ENCODE measurements at places on chromosomes 11 and 22. TPM values are rescaled to one million over a fixed set of nuclear protein-coding genes. Genes with fewer than 3 reads are reported as not detected.

SCUBE2 gene
- 22.0 TPM for total RNA-seq

VPS51 gene
- 116 TPM for total RNA-seq

OR6A2 gene
- total RNA-seq = 0.06 TPM

ANGPTL5 gene
- total RNA-seq = 0.09 TPM

ZP1 gene
- 0.17 TPM for total RNA-seq

ARHGAP8 gene
- 46.7 TPM for total RNA-seq

C11orf52 gene
- total RNA-seq = 34.4 TPM
